ENCODE measurements at places on chromosomes 3 and 15. TPM values are rescaled to one million over a fixed set of nuclear protein-coding genes. Genes with fewer than 3 reads are reported as not detected.
A peak's percentile ranks its signal among the peaks of the same experiment; 100 is the strongest.

Gene CHDH
- 0.10 TPM for total RNA-seq

DNA sequence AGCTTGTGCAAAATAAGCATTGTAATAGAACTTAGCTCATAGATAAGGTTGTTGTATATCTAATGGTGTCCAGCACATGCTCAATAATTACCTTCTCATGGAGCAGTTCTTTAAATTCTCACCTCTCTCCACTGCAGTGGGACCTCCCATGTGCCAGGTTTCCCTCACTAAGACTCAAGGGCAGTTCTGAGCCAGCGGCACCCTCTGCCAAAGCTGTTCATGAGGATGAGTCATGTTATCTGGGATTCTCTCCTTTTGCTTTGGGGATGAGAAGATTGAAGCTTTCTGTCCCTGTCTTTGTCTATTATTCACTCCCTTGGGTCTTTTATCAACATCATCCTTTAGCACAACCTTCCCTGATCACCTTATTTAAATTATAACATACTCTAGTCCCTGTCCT is 15.6 kb upstream of the AMOTL2 start:
- no peak for DNase-seq

Gene CCDC54
- total RNA-seq = not detected

DNA sequence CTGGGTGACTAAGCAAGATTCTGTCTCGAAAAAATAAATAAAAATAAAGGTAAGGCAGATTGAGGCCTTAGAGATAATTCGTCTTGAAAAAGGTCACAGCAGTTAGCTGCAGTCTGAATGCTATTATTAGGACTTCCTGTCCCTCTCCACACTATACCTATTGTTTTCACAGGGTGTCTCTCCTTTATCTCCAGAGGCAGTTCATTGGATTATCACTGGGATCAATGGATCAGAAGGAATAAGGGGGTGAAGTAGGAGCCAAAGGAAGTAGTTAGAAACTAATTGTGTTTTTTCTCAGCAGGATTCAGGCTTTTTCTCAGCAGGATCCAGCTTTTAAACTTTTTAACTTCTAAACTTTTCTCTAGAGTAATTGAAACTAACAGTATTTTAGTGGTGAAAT is 326.9 kb downstream of the IL5RA start:
- no peak for DNase-seq

GRCh38 chr3:72214066-72214951 is 429.4 kb upstream of the PROK2 start:
- DNase-seq = no peak

DNA sequence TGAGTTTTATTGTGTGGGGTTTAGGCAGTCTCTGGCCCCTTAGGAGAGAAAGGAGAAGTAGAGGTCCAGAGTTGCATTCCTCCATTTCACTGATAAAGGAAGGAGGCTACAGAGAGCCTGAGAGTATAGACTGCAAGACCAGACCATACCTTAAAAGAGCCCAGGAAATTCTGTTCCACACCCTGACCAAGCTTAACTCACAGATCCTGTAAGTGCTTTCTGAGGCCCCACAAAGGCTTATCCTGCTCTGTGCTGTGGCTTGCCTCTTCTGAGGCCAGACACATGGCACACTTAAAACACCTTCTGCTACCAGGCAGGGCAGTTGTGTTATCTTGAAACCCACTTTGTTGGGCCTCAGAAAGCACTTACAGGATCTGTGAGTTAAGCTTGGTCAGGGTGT is 39.2 kb upstream of the LEKR1 start:
- DNase-seq = no peak

Gene PLCB2
- total RNA-seq = 43.6 TPM

GRCh38 chr15:63288342-63288741 is 10.9 kb downstream of the APH1B start:
- DNase-seq = no peak

GRCh38 chr15:58282060-58282708 is 144.0 kb downstream of the AQP9 start:
- no peak for DNase-seq

DNA sequence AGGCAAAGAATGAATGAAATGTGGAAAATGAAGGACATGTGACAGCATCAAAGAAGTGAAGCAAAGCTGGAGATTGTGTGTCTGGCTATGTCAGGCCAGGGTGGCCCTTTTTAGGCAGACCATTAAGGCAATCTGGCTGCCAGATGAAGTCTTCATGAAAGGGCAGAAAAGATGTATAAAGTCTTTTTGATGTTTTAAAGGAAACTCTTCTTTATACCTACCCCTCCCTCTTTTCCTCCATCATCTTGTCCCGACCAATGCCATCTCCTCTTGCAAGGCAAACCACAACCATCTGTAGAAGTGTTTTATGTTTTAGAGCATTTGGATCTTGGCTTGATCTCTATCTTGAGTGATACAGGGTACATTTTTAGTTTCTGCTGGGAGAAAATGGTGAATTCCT is 259.2 kb downstream of the LSAMP start:
- no peak for DNase-seq

DNA sequence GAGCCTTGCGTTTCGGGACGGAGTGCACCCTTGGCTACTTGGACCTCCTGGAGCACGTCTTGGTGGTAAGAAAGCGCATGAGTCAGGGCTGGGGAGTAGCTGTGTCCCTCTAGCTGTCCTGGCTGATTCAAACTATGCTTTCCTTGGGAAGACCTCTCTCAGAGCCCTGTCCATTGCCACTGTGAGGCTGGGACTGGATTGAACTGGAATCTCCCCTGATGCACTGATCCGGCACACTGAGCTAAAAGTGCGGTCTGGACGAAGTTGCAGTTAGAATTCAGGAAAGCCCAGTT is 232.6 kb upstream of the TPM1 start:
- DNase-seq = no peak

- no peak for DNase-seq
Observed at GRCh38 chr3:6551165-6551564, 309.8 kb upstream of the GRM7 start.

- no peak for DNase-seq
Observed at GRCh38 chr3:189375532-189375931, 203.8 kb downstream of the TPRG1 start.

DNA sequence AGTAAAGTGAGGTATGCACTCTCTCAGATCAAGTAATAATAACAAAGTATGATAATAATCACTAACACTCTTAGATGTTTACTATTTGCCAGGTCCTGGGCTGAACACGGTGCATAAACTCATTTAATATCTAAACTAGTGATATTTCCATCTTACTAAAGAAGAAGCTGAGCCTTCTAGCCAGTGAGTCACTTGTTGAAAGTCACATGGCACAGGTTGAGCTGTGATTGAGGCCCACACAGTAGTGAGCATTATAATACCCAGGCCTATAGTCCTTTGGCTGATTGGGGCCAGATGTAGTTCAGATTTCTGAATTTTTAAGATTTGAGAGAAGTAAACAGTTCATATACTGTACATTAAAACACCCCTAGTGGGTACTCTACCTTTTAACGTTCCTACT is 93.2 kb upstream of the CCDC80 start:
- no peak for DNase-seq

DNA sequence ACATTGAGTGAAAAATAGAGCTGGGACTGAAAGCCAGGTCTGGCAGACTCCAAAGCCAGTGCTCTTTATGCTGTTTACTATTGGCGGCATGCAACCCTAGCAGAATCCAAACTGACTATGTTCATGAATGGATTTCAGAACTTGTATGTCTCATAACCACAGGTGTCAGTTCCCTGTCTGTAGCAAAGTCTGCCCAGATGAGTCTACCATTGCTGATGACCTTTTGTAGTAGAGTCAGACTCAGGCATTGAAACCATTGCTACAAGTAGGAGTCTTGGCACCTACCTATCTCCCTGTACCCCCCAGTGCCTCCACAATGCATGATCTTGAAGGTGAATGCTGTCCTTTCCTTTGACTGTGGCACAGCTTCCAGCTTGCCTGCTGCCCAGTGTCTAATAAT is 157.2 kb upstream of the ROPN1 start:
- DNase-seq = no peak

Gene CD96
- 74.8 TPM for total RNA-seq

DNA sequence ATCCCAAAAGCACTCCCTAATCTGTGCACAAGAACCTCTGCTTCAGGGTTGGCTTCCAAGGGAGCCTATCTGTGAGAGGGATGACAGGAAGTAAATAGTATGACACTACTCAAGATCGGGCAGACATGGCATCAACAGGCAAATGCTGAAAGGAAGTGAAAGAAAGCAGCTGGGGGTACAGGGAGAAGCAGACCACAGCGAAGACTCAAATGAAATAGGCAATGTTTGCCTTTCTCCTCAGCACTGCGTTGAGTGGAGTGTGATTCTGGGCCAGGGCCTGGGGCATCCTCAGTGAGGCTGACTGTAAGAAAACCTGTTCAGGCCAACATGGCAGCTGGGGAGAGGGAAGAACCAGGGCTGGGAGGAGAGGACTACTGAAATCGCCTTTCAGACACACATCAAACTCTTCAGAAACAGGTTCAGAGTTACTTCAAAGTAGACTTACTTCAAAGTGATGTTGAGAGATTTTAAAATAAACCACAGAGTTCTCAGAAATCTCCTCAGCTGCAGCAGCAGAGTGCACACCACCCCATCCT is 96.6 kb downstream of the SLC9A9 start:
- DNase-seq = peak; percentile 17

- DNase-seq = peak; percentile 30
Observed at GRCh38 chr15:48190932-48191573, 412 bp upstream of the CTXN2 start.

Gene ATP10A
- 26.8 TPM for total RNA-seq

Gene DGKG
- 0.58 TPM for total RNA-seq

DNA sequence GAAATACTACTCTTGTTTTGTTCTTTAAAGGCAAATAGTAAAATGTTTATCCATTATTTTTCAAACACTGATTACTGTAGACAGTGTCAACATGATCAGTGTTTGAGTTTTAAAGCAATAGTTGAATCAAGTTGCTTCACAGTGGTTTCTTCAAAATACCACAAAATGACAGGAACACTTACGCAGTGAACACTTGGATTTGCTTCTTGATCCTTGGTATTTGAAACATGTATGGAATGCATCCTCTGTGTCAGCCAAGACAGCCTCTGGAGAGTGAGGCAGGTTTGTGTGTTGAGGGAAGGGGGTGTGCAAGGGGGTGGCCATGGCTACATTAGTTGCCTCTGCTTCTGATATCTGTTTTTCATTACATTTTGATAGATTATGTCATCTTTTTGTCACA is 413.0 kb downstream of the RBMS3 start:
- DNase-seq = no peak

- no peak for DNase-seq
Observed at GRCh38 chr3:190366133-190366532, 21.8 kb upstream of the CLDN16 start.

GRCh38 chr15:75213768-75214221 is 12.1 kb downstream of the C15orf39 start:
- no peak for DNase-seq

DNA sequence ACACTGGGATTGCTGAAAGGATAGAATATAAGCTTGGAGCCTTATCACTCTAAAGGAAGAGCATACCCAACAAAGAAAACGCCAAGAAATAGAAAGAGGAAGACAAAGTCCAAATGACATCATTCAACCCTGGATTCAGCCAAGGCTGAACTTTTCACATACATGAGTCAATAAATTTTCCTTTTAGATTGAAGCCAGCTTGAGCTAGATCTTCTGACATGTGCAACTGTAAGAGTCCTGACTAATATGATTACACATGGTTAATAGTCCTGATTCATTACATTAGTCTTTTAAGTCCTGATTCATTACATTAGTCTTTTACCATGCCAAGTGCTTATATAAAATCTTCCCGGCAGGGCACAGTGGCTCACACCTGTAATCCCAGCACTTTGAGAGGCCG is 13.6 kb upstream of the DENND6A start:
- no peak for DNase-seq

Gene TNFSF10
- 55.2 TPM for total RNA-seq

DNA sequence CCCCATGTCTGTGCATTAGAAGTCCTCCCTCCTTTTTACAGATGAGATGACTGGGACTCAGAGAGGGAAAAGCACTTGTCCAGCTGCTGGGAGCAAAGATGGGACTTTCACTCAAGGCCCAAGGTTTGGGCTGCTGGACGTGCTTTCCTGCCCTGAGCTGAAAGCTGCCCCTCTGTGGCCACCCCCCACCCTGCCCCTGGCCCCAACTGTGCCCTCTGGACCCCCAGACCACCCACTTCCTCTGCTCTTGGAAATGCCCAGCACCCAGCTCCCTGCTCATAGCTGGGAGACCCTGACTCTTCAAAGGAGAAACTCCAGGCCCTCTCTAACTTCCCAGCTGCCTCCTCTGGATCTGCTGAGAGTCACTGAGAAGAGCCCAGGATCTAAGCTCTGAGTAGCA is 20.7 kb downstream of the GRIP2 start:
- no peak for DNase-seq

DNA sequence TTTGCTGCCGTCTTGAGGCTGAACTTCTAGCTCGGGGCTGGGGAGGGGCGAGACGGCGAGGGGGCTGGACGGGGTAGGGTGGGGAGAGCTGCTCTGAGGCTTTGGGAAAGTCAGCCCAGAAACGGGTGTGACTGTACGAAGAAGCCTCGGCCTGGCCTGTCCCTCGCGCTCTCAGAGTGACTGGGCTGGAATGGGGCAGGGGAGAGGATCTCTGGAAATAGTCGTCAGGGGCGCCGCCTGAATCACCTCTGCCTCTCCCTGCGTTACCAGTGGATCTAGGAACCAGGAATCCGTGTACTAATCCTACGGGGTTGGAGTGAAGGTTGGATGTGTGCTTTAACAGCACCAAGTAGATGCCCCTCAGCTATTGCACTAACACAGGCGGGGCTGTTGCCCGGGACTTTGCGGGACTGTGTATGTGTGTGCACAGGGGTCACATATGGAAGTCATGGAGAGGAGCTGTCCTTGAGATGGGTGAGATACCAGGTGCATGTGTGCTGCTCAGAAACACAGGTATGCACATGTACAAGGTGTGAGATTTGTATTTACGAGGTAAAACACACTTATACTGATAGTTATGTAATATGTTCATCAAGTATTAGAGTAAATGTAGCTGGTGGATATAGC is 591 bp downstream of the FOXL2NB start:
- no peak for DNase-seq

DNA sequence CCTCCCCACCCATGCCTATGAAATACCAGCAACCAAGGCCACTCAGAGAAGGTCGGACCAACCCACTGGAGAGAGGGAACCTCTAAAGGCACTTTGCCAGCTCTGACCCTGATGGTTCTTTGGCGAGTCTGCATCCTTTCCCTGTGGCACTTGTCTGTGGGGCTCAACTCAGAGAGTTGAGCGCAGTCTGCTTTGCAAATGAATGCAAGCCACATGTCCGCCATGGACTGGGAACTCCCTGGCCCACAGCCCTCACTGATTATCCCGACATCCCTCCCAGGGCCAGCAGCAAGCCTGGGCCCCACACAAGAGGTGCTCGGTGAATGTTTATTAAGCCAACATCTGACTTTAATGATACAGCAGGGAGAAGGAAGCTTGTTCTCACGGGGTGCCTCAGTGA is 55.5 kb upstream of the HES1 start:
- DNase-seq = no peak

Gene AHSG
- total RNA-seq = not detected

- no peak for DNase-seq
Observed at GRCh38 chr3:33364531-33365128, 75.6 kb downstream of the UBP1 start.

Gene ARGFX
- total RNA-seq = not detected

- no peak for DNase-seq
Observed at GRCh38 chr3:18099611-18100010, 325.5 kb downstream of the SATB1 start.

GRCh38 chr3:707041-707440 is 385.8 kb upstream of the CNTN6 start:
- DNase-seq = no peak
